ENCODE measurements at places on chromosomes 7 and 10.

DNA sequence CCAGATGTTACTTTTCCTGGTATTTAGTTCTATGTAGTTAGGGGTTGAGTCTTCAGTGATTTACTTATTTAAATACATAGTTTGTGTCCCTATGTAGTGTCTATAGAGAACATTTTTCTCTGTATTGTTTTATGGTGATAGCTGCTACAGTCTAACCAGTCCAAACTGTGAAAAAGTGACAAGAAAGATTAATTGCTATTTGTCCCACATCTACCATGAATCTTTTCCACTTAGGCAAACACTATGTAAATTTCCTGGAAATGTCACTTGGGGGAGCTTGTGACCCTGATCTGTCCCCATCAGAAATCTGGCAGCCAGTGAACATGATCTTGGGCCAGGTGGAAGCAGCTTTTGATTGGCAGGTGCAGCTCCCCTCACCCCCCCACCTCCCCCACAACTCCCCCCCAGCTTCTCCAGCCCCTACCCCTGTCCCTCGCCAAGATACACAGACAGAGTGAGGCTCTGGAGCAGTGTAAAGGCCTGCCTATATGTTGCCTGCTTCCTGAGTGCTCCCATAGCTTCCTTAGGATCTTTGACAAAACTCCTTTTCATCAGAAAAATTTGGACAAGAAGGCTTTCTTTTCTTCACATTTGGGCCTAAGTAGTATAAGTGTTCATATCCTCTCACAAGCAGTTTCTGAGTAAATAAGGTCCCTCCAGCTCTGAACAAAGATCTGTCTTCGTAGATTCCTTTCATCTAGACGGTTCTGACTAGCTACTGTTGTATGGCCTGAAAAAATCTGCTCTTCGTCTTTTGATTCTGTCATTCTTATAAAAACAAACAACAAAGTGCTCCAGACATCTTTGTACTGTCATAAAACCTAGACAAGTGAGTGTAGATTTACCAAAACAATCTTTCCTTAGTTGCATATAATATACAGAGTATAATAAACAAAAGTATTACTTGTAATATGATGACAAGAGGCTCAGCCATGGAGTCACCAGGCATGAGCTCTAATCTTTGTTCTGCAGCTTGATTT lies 31.5 kb upstream of the SLC13A1 start:
- no peak for DNase-seq

DNA sequence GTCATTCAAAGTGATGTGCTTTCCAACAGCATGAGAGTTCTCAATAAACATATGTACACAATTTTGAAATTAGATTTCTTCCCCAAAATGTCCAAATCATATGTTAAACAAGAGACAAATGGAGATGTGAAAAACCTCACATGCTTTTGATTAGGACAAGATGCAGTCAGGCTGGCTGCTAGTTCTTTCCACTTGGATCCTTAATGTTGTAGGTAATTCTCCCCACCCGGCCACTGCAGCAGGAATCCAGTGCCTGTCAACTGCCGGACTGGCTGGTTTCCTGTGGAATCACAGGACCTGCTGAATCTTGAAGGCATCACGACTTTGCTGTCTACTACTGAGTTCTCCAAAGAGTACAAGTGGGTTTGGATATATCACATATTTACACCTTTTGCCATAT lies 138.6 kb upstream of the AKR1E2 start:
- no peak for DNase-seq

DNA sequence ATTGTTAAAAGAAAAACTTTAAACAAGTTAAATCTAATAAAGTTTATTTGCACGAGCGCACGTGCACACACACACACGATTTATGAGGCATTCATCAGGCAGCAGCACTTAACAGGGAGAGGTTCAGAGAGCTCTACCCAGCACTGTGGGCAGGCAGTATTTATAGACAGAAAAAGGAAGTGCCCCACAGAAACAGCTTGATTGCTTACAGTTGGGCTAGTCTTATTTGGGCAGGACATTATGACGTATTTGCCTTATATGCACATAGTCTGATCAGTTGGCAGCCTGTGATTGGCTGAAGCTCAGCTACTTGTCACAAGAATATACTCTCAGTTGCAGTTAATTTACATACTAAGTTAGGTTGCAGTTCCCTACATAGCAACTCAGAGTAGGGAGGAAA lies 1.2 kb upstream of the SDHAF3 start:
- no peak for DNase-seq

DNA sequence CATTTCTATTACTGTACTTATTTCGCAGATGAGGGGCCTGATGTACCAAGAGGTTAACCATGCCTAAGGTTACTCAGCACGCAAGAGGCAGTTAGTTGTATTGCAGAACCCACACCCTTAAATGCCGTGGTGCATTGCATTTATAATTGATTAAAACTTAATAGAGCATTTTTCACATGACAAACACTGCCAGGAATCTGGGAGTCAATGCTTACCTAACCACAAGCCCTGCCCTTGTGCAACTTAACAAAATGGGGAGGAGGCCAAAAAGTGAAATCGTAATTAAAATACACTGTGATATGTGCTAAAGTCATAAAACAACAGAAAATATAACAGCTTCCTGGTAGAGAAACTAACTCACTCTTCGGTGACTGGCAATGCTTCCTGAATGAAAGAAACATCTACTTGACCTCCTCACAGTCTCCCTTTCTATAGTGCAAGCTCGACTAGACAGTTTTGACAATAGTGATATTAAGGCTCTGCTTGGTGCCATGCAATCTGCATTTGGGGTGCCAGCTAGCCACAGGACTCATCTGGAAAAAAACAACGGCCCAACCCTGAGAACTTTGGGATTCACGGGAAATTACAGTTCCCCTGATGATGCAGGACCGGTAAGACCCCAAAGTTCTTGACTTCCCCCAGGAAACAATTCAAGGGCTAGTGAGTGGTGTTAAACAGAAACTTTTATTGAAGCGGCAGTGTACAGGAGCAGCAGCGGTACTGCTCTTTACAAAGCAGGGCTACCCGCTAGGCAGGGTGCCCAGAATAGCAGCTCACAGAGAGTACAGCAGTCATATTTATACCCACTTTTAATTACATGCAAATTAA lies 612.4 kb downstream of the TNS3 start:
- DNase-seq, result no peak

DNA sequence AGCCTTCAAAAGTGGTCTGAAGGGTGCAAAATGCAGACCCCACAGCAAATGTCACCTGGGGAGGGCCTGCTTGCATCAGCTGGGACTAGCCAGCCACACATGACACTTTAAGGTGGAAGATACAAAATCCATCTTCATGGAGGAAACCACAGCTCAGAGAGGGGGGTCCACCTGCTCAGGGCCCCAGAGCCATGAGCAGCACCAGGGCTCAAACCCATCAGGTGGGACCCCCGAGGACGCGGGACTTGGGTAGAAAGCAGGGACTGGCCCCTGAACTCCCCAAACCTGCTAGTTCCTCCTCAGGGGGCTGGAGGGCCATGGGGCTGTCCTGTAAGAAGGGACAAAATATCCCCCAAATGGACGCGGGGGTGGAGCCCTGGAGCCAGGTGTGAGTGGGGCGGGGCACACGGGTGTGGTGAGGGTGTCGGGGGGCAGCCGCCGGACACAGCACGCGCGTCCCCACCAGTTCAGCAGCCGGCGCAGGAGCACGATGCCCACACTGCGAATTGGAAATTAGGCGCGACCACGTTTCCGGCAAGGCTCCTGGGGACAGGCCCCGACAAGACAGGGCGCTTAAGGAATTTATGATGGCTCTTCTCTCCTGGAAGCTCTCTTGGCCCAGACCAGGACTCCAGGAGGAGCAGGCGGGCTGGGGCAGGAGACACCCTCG lies 8.0 kb downstream of the PDGFA start:
- DNase-seq, result no peak

- DNase-seq, result no peak
Measured at GRCh38 chr7:45592230-45592991, 18.2 kb downstream of the ADCY1 start.

- no peak for DNase-seq
Measured at GRCh38 chr10:99008054-99008453, 227.6 kb downstream of the HPSE2 start.

DNA sequence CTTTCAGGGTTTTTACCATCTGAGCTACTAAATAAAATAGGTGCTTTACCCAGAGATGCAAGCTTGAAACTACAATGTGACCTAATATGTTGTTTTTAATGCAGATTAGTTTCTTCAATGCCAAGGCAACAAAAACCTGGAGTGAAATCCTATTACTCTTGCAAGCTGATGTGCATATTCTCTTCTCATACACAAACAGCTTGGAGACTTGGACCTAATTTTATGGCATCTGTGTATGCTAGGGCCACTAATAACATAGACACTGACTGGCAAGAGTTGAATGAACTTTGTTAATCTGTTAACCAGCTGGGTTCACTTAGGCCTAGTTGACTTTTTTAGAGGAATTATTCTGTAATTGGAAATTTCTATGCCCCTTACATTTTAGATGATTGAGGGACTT lies 23.4 kb upstream of the SMIM30 start:
- DNase-seq, result no peak
